Effector CD4-positive, alpha-beta T cell (primary cell): ENCODE measurements at places on chromosomes 3 and 15.

GRCh38 chr3:128987302-128988100, 6.4 kb downstream of the CFAP92 start:
- DNase-seq, result no peak

DNA sequence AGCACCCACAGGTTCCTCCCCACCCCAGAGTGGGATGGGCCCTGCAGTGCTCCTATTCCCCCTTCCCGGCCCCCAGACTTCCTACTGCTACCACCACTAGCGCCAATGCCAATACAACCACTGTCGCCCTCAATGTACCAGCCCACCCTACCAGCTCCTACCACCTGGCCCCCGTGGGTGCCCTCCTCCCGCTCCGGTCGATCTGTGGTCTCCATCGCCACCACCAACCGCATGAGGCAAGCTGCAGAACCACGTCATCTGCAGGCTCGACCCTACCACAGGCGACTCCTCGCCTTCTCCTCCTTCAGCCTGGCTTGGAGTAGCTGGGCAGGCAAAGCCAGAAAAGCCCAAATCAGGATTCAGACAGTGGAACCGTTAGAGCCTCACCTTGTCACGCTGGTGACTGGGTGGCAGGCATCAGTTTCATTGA, 179.3 kb downstream of the POTEB3 start:
- DNase-seq, result no peak

DNA sequence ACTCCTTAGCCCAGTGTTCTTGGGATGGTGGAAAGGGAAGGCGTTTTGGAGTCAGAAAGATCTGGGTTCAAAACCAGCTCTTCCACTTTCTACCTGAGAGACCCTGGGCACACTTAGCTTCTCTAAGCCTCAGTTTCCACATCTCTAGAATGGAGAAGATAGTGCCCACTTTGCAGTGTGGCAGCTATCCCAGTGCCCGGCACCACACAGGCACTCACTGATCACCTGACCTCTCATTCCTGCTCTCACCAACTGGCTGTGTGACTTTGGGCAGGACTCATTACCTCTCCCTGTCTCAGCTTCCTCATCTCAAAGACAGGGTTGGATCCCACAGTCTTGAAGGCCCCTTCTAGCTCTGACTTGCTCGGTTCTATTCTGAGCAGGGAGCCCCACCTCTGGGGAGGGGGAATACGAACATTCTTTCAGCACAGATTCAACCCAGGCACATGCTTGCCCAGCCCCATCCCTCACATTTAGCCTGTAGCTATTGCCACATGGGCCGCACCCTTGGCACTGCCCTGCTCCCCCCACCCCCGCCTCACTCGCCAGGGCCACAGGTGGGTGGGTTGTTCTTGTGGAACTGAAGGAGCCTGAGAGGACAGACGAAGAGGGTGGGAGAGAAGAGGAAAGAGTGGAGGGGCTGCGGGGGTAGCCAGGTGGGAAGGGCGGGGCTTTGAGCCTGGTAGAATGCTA, 39.2 kb downstream of the EPHB3 start:
- DNase-seq, result no peak

DNA sequence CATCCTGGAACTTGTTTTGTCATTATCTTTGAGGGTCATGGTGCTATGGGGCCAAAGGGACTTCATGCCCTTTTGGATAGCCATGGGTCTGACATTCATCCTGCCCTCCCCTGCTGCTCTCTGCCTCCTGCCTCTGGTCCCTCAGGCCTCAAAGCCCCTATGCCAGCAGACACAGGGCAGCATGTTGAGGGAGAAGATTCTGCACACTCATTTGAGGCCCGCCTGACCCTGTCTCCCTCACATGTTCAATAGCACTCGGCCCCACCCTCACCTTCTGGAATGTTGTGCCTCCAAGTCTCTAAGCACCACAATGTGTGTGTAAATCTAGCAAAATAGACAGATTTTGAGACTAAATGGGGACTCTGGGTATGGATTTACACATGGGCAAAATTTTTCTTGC, 178.7 kb upstream of the ANKRD28 start:
- DNase-seq, result no peak

GRCh38 chr3:189588070-189588469, 43.1 kb upstream of the TP63 start:
- DNase-seq, result no peak

GRCh38 chr15:88981244-88982215, 68.4 kb upstream of the MFGE8 start:
- no peak for DNase-seq

DNA sequence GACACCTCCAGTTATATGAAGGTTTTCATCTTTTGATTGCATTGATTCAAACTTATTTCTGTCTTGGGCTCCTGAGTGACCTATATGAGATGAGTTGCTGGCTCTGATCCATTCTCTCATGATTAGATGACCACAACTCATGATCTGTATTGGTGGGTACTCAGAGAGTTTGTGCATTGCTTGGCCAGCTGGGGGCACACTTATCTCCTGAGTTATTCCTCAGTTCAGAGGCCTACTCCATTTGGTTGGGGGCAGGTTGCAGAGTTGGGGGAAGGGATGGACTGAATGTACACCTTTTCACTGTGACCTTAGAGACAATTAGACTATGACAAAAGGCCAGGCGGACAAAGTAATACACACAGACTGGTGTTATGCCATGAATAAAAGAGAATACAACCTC, 166.2 kb upstream of the SEMA6D start:
- no peak for DNase-seq

DNA sequence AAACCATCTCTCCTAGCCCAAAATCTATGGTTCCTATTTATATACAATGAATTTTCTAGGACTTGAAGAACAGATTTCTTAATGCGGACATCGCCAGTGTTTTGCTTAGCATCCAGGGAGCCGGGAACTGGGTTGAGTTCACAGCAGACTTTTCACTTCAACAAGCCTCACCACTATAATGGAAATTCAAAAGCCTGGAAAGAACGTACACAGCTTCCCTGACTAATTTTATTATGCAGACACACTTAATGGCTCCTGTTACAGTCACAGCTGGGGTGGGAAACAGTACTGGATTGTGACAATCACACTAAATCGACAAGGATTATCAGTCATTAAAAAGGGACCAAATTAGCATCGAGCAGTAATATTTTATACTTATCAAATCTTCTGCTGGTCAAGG, 129.2 kb upstream of the BNIP2 start:
- DNase-seq, result no peak

GRCh38 chr3:40179016-40179415, 130.5 kb upstream of the EIF1B start:
- DNase-seq, result peak; percentile 36

- no peak for DNase-seq
These were observed 55.6 kb upstream of the DLG1 start for GRCh38 chr3:197353867-197354567.

DNA sequence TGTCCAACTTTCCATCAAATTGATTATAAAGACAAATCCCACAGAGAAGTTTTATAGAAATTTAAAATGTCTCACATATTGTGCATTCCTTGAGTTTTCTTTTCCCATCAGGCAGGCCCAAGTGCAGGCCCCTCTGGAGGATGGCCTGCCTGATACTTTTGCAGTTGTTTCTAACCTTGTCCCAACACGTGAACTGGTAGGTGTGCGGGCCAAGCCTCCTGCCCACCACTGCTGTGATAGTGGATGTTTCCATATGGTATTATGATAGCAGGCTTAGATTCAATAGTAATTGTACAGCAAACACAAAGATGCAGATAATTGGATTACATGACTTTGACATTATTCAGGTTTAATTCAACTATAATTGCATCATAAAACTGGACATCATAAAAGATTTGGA, 1.4 kb downstream of the P2RY12 start:
- DNase-seq, result no peak

DNA sequence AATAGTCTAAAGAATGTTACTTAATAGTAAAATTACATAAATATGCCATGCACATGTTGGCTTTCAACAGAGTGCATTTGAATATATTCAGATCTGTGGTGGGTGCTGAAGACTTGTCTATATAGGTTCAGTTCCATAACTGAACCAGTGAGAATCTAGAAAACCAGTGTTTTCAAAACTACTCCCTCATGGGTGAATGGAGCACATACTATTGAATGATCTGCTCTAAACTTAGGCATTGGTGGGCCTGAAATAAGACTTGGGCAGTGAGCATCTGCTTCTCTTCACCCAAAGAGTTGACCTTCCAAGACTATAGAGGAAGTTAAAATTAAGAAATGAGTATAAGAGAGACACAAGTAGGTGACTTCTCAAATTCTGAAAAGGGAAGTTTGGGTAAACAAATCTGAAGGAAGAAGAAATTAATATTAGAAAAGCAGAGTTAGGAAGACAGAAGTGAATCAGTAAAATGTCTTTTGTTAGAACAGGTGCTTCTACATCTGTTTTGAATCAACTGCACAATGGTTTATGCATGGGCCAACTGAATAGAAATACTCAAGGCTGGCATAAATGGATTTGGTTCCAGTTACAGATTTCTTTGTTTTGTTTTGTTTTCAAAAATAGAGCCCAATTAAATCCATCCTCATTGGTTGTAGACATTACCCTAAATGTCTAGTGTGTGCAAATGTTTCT, 19.3 kb downstream of the ALCAM start:
- DNase-seq, result no peak

DNA sequence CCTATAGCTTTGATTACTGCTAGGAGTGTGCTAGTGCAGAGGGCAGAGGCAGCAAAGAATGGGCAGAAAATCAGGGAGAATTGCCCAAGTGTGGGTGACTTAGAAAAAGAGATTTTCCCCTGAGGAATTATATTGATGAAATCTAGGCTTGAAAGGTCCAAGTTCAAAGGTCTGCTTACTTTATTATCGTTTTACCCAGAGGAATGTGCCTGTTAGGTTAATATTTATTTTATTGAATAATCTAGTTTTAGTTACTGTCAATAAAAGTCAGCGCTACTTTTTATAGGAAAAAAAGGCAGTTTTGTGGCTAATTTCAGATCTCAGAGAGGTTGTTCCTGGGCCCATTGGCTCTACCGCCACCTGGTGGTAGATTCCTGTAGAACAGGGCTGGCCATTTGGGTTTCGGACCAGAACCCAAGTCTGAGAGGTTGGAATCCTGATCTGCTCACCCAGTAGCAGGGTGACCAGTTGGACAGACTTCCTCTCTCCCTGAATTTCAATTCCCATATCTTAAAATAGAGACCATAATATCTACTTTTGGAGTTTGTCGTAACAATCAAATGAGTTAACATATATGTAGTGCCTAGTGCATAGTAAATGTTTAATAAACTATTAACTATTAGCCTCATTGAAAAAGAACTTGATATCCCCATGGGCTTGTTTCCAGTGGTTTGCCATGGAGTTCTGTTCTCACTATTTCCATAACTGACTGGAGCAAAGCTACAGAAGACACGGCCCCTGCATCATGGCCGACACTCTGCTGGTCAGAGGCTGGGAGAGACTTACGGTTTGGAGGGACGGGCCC, 62.7 kb upstream of the ZNF148 start:
- peak; percentile 57 for DNase-seq

DNA sequence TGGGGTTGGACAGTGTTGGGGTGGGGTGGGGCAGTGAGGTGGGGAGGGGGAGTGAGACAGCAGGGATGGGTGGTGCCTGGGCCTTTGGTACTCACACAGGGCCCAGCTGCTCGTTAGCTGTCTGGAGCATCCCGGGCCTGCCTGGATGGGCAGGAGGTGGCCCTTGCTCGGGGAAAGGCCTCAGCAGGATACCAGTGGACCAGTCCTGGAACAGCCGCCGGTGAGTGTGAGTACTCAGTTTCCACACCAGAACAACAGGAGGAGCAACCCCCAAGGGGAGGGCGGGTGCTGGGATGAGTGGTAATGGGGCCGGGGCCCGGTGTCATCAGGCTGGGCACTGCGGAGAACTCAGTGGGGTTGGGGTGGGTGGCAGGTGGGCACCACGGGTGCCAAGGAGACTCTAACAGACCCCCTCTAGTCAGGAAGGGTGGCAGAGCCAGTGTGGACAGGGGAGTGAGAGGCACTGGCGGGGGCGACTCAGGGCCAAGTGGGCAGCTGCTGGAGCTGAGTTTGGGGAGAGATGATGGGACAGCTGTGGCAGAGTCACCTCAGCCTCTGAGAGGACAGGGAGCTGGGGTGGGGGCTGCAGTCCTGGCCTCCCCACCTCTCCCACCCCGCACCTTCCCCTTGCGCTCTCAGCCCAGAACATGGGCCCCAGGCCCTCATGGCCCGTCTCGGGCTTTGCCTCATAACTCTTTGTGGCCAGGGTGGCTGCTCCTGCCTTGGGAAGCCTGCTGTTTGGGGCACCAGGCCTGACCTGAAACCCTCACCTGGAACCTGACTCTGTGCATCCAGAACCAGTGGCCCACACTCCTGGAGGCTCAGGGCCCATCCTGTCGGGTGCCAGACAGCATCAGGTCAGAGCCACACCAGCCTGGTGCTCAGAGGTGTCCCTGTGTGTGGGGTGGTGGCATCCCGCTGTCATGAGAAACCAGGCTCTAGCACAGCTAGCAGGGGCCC, 52.1 kb upstream of the PRR23E start:
- DNase-seq, result no peak
